D341Med (cell line): ENCODE measurements at places on chromosomes 13 and 19.
A peak's percentile ranks its signal among the peaks of the same experiment; 100 is the strongest.

DNA sequence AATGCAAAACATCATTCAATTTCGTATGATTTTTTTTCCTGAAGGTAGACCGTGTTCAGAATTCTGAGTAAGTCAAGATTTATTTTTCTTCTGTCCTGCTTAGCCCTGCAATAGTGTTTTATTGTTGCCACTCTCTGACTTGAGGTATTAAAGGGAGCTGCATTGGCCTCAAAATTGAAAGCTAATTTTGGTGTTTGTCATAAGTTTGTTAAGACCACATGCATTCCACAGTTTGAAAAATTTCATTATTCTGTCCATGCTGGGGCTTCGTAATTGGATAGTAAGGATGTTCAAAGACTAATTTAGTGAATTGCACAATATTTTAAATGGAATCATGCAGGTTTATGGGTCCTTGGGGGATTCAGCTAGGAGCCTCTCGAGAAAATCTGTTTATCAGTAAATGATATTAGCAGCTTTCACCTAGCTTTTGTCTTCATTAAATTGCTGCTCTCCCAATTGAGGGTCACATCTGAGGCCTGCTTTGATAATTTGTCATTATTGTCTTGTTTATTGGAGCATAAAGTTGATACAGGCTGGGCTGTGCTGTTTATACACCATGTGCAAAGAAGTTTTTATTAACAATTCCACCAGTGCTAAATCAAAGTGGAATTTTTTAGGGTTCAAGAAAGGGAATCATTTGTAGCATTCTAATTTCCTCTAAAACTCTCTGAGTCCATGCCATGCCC lies 339.8 kb upstream of the OBI1 start:
- DNase-seq = no peak

DNA sequence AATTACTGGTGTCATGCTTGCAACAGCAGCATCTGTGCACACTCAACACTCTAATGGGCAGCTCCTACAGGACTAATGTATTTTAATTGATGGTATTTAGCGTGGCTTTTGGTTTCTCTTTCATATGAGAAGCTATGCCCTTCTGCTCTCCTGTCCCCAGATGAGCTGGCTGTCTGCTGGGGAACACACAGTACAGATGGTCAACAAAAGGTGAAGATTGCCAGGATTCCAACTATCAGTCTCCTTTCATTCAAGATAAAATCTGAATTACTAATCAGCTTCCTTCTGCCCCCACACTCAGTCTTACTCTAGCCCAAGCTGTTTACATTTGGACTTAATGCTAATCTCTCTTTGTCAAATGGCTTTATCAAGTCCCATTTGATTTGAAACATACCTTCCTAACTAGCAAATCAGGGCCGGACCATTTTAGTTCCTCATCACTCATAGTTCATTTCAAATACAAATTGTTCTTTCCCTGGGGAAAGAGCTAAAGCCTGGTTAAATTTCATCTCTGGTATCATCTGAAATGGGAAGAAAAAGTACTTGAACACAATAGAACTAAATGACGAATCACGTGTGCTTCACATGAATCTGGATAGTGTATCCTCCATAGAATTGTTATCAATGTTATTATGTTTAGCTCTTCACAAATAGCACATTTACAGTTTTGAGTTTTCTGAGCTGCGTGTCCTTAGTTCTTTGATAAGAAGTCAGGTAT lies 988.0 kb downstream of the PCDH17 start:
- peak; percentile 55 for DNase-seq

- no peak for DNase-seq
Observed at GRCh38 chr13:20053016-20053415, 94.5 kb downstream of the ZMYM2 start.

GRCh38 chr19:50830266-50831025 lies 2.9 kb downstream of the KLK15 start:
- DNase-seq = no peak

GRCh38 chr19:10120538-10121189 lies 965 bp upstream of the EIF3G start:
- no peak for DNase-seq

GRCh38 chr13:110455941-110456340 lies 105.6 kb downstream of the RAB20 start:
- DNase-seq = peak; percentile 81

DNA sequence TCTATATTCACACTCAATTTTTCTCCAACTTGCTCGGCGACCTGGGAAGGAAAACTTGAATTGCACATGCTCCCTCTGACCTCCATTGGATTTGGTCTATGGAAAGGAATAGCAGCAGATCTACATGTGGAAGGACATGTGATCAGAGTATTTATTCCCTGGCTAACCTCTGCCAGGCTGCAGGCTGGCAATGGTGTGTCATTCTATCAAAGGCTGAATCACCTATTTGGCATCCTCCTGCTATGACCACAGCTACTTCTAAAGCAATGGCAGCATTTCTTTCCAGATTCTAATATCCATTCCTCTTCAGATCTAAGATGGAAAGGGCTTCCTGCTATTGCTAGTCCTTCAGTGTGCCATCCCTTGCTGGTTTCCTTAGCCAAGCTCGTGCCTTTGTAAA lies 144.3 kb upstream of the FREM2 start:
- DNase-seq = no peak

GRCh38 chr13:59519819-59520218 lies 643.9 kb downstream of the DIAPH3 start:
- no peak for DNase-seq

DNA sequence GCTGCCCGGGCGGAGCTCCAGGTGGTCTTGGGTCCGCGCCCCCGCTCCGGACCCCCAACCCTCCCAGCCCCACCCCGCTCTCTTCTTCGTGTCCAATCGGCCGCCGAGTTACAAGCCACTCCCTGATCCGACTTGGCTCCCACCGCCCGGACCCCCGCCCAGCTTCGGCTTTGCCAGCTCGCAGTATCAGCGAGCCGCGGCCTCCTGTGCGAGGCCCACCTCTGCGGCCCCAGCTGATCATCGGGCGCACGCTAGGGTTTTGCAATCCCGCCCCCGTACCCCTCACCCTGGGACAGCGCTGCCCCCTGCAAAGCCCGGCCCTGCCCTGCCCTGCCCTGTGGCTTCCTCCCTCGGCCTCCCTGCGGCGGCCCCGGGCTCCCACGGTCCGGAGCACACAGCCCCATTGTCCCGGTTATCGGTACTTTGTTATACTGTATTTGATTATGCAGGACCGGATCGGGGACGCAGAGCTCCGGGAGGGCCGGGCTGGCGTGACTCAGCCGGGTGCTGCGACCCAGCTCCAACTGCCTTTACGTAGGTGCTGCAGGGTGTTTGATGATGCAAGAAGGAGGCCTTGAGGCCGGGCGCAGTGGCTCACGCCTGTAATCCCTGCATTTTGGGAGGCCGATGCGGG lies 598 bp upstream of the LPAR2 start:
- peak; percentile 73 for DNase-seq

DNA sequence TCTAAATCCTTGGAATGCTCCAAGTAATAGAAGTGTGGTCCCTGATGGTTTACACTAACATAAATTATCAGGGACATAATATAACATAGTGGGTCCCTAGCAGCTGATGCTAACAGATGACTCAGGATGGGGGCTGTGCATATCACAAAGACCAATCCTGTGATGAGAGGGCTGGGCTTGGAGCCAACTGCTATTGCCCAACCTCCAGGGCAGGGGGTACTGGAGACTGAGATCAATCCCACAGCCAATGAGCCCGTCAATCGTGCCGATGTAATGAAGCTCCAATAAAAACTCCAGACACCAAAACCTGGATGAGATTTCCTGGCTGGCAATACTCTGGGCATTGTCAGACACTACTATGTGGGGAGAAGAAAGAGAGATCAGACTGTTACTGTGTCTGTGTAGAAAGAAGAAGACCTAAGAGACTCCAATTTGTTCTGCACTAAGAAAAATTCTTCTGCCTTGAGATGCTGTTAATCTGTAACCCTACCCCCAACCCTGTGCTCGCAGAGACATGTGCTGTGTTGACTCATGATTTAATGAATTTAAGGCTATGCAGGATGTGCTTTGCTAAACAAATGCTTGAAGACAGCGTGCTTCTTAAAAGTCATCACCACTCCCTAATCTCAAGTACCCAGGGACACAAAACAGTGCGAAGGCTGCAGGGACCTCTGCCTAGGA lies 33.4 kb downstream of the ABCC4 start:
- DNase-seq = no peak

DNA sequence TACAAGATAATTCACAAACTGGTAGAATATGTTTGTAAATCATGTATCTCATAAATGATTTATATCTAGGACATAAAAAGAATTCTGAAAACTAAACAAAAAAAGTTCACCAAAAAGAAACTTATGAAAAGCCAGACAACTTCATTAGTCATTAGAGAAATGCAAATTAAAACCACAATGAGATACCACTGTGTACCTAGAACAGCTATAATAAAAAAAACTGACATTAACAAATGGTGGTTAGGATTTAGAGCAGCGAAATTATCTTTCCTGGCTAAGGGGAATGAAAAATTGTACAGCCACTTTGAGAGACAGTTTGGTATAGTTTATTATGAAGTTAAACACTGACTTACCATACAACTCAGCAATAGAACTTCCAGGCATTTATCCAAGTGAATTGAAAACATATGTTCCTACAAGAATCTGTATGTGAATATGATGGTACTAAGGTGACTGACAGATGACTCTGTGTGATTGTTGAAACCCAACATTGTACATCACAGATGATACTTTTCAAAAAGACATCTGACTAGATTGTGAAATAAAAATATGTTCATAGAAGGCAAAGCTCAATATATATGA lies 41.8 kb downstream of the UGGT2 start:
- DNase-seq = no peak

- DNase-seq = no peak
Observed at GRCh38 chr13:33032037-33032625, 15.9 kb downstream of the KL start.

- DNase-seq = no peak
Observed at GRCh38 chr19:4774136-4774535, 17.4 kb upstream of the FEM1A start.

DNA sequence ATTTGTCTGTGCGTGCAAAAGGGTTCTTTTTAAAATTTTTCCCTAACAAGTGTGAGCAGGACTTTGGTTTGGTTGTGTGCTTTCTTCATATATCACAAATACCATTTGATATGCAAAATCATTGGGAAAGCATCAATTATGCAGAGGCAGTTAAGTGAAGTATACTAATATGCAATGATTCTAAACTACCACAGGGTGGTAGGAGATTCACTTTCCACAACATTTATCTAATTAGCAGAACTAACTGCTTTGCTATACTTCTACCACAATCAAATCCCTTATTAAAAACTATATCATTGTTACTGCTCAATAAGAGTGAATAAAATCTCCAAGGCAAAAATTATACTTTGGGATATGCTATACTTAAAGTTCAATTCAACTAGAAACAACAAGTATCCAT lies 2738.9 kb upstream of the PCDH20 start:
- no peak for DNase-seq

DNA sequence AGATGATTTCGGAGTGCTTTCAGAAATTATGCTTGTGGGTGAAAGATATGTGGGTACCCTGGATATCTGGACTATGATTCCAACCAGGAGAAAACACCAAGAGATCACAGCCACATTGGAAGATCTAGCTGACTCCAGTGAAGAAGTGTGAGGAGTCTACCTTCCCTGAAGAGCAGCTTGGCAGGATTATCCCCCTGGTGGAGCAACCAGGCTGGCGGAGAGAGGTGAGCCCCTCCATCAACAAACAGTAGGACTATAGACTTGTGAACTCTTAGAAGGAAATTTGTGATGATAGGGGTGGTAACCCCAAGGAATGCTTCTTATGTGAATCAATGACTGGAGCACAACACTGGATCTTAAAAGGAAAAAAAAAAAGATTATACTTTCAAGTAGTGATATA lies 47.8 kb upstream of the DIAPH3 start:
- DNase-seq = no peak

DNA sequence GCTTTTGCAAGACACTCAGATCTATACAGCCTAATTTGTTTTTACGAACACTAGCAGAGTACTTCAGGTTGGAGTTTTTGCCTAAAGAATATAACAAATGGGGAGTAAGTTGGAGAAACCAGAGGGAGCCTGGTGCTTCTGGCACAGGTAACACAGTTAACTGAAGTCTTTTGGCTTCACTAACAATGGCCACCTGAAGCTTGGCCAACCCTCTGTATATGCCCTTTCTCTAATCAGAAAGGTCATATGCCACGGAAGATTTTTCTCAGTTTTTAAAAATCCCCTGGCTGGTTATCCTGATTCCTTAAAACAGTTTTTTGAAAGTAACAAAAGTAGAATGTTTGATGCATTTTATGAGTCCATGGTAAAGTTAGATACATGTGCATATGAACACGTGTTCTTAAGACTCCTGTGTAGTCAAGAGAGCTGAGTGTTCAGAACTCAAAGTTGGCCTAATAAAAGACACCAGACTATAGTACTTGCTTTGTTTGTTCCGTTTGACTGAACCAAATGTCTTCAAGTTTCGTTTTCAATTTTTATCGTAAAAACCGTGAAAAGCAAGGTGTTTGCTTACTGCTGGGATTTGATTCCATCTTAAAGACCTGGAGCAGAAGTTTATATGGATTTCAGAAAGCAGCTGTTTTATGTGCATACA lies 137.5 kb downstream of the KCNRG start:
- DNase-seq = no peak

DNA sequence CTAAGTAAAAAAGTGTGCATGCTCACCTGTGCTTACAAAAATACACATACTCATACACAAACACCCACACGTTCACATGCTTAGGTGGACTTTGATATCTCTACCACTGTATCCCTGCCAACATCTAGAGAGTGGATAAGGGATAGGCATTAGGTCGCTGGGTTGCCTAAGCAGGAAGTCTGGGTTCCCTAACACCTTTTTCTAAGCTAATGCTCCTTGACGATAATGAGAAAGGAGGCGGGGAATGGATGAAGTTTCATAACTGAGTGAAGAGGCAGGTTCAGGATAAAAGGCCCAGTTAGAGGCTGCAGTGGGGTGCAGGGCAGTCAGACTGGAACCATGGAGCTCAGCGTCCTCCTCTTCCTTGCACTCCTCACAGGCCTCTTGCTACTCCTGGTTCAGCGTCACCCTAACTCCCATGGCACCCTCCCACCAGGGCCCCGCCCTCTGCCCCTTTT lies 41.9 kb upstream of the CYP2A7 start:
- no peak for DNase-seq

DNA sequence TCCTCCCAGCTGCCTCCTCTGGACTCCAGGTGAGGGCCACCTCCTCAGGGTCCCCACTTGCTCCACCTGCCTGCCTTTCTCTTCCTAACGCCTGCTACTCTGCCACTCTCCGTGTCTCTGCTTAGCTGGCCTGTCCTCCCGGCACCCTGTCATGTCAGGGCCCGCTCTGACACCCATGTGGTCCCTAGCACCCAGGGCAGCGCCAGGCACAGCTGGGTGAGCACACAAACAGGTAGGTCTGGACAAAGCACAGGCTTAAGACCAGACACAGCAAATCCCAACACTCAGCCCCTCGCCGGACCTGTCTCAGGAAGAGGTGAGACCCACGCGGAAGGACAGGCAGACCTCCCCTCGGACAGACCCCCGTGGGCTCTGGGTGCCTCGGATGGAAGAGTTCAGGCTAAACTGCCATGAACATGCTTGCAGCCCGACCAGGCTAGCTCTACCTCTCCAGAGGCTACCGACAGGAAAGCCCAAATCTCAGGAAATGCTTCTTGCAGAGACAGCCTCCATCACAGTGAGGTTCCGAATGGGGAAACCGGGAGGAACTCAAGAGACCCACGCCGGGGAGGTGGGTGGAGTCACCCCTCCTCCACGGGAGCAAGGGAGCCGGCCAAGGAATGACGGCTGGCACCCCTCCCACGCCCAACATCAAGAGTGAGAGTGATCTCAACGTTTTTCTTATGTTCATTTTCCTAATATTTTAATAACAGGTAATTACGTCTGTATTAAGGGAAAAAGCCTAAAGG lies 12.5 kb downstream of the ZNF787 start:
- no peak for DNase-seq
